ENCODE measurements at places on chromosomes 2 and 18.

DNA sequence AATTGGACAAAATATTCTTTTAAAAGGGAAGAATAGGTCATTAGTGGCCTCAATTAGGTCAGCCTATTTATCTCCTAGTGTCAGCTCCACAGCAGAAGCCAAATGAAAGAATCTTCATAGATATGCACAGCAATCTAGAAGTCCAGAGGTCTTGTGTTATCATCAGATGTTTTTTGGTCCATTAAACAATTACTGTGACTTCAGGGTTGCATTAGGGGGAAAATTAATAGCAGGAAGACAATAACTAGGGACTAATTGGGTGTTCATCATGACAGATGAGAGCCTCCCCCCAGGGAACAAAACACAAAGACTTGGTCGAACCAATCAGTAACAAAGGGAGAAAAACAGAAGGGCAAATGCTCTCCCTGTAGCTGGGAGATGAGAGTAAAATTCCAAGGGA is 264.7 kb downstream of the PTH2R start:
- DNase-seq, result no peak

GRCh38 chr2:40625849-40626248 is 174.0 kb upstream of the SLC8A1 start:
- DNase-seq, result peak; percentile 75

- no peak for DNase-seq
Observed at GRCh38 chr2:239595726-239596125, 194.9 kb upstream of the HDAC4 start.

- no peak for DNase-seq
Observed at GRCh38 chr2:149155196-149155969, 116.9 kb downstream of the LYPD6B start.

GRCh38 chr2:28713577-28714298 is 37.9 kb upstream of the PPP1CB start:
- DNase-seq, result peak; percentile 41

DNA sequence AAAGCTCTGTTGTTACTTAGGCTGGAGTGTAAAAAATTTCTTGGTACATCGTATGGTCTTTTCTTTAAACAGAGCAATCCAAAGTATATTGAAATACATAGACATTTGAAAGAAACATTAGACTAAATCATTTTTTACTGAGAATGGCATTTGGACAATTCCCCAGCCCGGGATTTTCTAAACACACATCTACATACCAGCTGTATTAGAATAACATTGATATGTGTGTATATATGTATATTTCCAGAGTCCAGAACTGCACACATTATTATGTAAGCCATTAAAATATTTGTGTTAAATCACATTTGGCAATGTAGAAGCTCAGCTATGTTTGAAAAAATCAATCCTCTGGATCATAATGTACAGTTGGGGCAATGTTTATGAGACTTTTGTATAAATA is 1853.6 kb upstream of the LRRTM1 start:
- DNase-seq, result no peak

GRCh38 chr2:162458240-162458639 is 114.3 kb downstream of the GCA start:
- DNase-seq, result no peak

GRCh38 chr2:97974471-97974870 is 21.3 kb downstream of the TMEM131 start:
- no peak for DNase-seq

DNA sequence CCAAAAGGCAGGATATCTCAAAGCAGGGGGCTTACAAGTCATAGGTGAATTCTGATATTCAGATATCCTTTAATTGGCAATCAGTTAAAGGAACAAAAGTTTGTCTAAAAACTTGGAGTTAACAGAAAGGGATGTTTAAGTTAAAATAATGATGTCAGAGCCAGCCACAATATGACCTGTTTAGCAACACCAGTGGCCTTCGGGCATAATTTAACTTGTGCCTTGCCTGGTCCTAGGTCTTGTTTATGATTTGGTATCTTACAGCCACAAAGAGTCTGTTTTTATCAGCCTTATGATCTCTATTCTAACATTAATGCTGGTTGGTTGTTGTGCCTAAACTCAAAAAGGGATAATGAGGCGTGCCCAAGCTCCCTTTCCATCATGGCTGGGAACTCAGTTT is 252.9 kb downstream of the RNF152 start:
- no peak for DNase-seq

- DNase-seq, result no peak
Observed at GRCh38 chr2:38991899-38992298, 102.2 kb downstream of the ARHGEF33 start.

DNA sequence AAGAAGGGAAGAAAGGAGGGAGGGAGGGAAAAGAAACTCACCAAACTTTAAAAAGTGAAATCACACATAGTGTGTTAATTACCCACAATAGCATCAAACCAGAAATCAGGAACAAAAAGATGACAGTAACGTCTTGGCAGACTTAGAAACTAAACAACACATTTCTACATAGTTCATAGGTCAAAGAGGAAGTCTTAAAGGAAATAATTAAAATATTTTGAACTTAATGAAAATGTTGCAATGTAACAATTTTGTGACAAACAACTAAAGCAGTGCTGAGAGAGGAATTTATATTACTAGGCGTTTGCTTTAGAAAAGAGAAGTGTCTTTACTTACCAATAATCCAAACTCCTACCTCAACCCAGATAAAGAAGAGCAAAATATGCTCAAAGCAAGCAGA is 505.0 kb upstream of the ID2 start:
- DNase-seq, result no peak

GRCh38 chr2:27001950-27002349 is 30.8 kb upstream of the TMEM214 start:
- DNase-seq, result no peak

DNA sequence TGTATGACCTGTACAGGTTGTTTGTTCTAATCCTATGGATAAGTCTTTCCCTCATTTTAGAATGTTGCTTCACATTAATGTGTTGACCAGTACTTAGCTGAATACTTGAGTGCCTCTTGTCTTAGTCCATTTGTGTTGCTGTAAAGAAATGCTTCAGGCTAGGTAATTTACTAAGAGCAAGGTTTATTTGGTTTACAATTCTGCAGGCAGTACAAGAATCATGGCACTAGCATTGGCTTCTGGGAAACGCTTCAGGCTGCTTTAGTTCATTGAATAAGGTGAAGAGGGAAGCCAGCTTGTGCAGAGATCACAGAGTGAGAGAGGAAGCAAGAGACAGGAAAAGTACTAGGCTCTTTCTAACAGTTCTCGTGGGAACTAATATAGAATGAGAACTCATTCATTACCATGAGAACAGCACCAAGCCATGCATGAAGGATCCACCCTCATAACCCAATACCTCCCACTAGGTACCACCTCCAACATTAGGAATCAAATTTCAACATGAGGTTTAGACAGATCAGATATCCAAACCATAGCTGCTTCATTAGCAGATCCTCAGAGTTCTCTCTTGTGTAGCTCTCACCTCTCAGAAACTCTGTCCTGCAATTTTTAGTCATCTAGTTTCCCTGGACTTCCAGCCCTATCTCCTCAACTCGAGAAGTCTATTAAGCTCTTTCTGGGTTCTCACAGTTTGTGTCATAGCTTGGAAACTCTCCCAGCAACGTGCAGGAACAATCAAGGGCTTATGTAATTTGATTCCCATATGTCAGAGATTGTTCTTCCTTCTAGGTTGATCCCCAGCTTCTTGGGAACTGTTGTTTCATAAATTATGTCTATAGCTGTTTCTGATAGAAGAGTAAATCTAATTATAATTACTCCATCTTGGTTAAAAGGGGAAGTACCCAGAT is 2082.3 kb upstream of the CELF4 start:
- peak; percentile 79 for DNase-seq
